Endothelial cell (in vitro differentiated cells): ENCODE measurements at places on chromosomes 4 and X. TPM values are rescaled to one million over a fixed set of nuclear protein-coding genes. Genes with fewer than 3 reads are reported as not detected.

DNA sequence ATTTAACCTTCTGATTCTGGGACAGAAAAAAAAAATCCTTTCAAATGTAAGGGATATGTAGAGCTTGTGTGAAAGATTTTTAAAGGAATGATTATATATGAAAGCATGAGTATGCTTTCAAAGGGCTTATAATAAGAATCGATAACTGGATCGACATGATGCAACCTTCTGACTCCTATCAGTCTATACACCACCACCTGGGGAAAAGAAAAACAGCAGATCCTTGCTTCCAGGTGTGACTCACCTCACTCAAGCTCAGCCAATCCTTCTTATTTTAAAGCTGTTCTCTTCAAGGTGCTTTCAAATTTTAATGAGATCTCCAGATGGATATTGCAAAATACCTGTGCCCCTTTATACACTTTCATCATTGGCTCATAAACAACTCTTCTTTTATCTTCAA is 102.1 kb upstream of the EDNRA start:
- no peak overlapping the region for H3K4me3 ChIP-seq
- H3K27ac ChIP-seq: no peak overlapping the region
- no peaks in the 10 kb centered on the region for H3K36me3 ChIP-seq
- no peak for DNase-seq
- H3K4me1 ChIP-seq: no peaks in the 10 kb centered on the region

GRCh38 chr4:171186700-171187099 is 626.5 kb upstream of the GALNTL6 start:
- no peak overlapping the region for H3K4me3 ChIP-seq
- no peaks in the 10 kb centered on the region for H3K36me3 ChIP-seq
- no peaks in the 10 kb centered on the region for H3K4me1 ChIP-seq
- H3K27ac ChIP-seq: no peak overlapping the region

GRCh38 chr4:179398414-179398813 is 1956.2 kb upstream of the AGA start:
- no peaks in the 10 kb centered on the region for H3K36me3 ChIP-seq
- H3K4me1 ChIP-seq: peaks cover 2% of the 10 kb centered on the region
- no peak overlapping the region for H3K4me3 ChIP-seq
- H3K27ac ChIP-seq: no peak overlapping the region
- DNase-seq: no peak
- no peaks in the 10 kb centered on the region for H3K27me3 ChIP-seq

- peak overlapping the region; percentile 98 for H3K4me3 ChIP-seq
- H3K4me1 ChIP-seq: peaks cover 22% of the 10 kb centered on the region
- H3K27me3 ChIP-seq: peaks cover 10% of the 10 kb centered on the region
- peak overlapping the region; percentile 99 for H3K27ac ChIP-seq
- H3K36me3 ChIP-seq: peaks cover 5% of the 10 kb centered on the region
Measured at GRCh38 chr4:119299260-119299671, 22.7 kb downstream of the FABP2 start.

GRCh38 chr4:1576961-1577821 is 106.9 kb downstream of the FAM53A start:
- H3K4me1 ChIP-seq: peaks cover 5% of the 10 kb centered on the region
- peaks cover 4% of the 10 kb centered on the region for H3K36me3 ChIP-seq
- no peak overlapping the region for H3K4me3 ChIP-seq
- no peak overlapping the region for H3K27ac ChIP-seq

DNA sequence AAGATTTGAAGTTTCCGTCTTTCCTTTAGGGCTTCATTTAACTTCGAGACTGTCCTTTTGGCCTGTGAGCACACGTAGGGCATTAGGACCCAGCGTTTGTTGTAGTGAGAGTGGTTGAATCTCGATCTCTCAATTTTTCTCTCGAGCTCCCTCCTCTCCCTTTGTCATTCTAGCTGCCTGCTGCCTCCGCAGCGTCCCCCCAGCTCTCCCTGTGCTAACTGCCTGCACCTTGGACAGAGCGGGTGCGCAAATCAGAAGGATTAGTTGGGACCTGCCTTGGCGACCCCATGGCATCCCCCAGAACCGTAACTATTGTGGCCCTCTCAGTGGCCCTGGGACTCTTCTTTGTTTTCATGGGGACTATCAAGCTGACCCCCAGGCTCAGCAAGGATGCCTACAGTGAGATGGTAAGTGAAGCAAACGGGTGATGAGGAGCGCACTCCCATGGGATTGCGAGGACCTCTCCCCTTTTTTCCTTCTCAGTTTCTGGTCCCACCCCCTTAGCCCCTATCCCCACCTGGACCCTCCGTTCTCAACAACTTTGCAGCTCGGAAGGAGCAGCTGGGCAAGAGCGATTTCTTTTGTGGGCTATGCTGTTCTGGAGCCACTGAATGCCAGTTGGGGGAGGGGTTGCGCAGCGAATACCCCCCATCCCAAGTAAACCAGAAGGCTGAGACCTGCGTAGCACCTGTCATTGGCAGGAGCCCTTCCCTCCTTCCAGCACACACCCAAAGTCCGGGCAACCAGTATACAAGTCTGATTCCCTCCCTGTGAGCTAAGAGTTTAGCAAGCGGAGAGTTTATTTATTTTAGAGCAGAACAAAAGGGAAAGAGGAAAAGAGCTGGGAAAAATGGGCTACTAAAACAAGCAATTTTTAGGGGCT is at the start of gene TMEM35A:
Gene TMEM35A, plus strand, starts transcription at position 164 of the 883 bp plus-strand sequence. Its CDS starts 124 bp downstream, at position 288.
- DNase-seq: peak; percentile 4
- H3K4me3 ChIP-seq: peak within 1 kb of the TSS; percentile 89
- no peaks in the 10 kb centered on the region for H3K27me3 ChIP-seq
- H3K27ac ChIP-seq: no peak within 1 kb of the TSS
- peaks cover 8% of the 10 kb centered on the region for H3K4me1 ChIP-seq
- H3K36me3 ChIP-seq: no peaks in the 10 kb centered on the region

The VGLL1 gene
- not detected for total RNA-seq

GRCh38 chr4:123246085-123246484 is 150.5 kb upstream of the SPRY1 start:
- no peak overlapping the region for H3K4me3 ChIP-seq
- no peak overlapping the region for H3K27ac ChIP-seq
- H3K36me3 ChIP-seq: no peaks in the 10 kb centered on the region
- DNase-seq: no peak
- no peaks in the 10 kb centered on the region for H3K27me3 ChIP-seq
- peaks cover 5% of the 10 kb centered on the region for H3K4me1 ChIP-seq

The CYBB gene
- total RNA-seq: not detected

DNA sequence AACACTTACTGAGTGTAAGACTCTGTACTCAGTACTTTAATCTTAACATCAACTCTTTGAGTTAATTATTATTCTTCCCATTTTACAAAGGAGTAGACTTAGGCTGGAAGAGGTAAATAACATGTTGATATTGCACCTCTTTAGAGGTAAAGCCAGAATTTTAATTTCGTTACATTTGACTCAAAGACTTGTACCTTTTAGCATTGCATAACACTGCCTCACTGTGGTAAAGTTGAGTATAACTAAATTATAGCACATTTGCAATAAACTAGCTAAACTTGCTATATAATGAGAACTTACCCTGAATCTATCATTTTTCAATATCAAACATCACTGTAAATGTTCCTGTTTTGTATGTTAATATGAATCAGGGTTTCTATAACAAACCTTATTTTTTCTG is 218.5 kb downstream of the PRR32 start:
- H3K4me1 ChIP-seq: no peaks in the 10 kb centered on the region
- no peaks in the 10 kb centered on the region for H3K27me3 ChIP-seq
- H3K4me3 ChIP-seq: no peak overlapping the region
- no peak overlapping the region for H3K27ac ChIP-seq
- DNase-seq: no peak

The TMEM154 gene
- 6.7 TPM for total RNA-seq

DNA sequence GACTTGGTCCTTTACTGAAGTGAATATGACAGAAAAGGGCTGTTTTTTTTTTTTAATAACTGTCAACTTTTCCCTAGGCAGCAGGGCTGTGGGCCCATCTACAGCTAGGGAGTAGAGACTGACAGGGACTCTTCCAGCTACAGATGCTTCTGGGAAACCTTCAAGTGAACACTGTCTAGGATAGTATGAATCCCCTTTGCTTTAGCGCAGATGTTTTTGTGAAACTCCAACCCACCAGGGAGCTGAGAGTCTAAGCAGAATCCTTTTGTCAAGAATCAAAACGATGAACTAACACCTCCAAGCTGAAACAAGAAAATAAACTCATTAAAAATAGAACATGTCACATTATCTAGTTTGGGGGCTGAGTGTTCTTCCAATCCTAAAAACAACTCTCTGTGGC is 219.7 kb upstream of the FGF13 start:
- no peak for DNase-seq
- H3K27me3 ChIP-seq: peaks cover 2% of the 10 kb centered on the region
- H3K4me3 ChIP-seq: no peak overlapping the region
- H3K36me3 ChIP-seq: peaks cover 3% of the 10 kb centered on the region
- no peak overlapping the region for H3K27ac ChIP-seq

DNA sequence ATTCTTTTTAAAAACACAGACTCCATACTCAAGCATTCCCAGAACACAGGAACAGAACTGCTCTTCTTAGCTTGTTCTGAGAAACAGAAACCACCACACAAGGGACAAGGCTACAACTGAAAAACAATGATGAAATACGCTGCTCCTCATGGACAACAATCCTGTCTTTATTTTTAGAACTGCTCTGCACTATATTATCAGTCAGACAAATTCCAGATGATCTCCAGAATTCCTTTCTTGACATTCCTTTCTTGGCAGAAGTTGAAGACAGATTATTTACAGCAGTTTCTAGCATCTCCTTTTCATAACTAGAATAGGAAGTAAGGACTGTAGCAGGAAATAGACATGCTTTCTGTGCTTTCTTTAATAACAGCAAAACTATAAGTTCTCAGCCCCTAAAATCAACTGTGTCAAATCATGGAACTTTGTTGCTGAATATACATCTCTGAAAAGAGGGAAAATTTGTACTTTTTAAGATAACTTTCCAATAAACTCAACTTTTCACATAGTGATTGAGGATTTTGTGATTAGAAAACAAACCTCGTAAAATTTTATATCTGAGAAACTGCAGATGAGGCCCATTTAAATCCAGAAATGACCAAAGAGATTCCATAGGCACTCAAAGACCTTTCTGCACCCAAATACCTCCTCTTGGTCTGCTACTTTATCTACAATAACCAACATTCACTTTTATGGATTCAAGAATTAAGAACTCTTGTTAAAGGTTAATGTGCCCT is 35.9 kb downstream of the ANTXR2 start:
- H3K27me3 ChIP-seq: peaks cover 1% of the 10 kb centered on the region
- peaks cover 34% of the 10 kb centered on the region for H3K36me3 ChIP-seq
- DNase-seq: no peak
- no peak overlapping the region for H3K4me3 ChIP-seq
- peak overlapping the region; percentile 99 for H3K27ac ChIP-seq
- peaks cover 39% of the 10 kb centered on the region for H3K4me1 ChIP-seq

- DNase-seq: no peak
- no peaks in the 10 kb centered on the region for H3K36me3 ChIP-seq
- H3K27me3 ChIP-seq: no peaks in the 10 kb centered on the region
- no peaks in the 10 kb centered on the region for H3K4me1 ChIP-seq
- no peak overlapping the region for H3K4me3 ChIP-seq
Measured at GRCh38 chrX:50967736-50968135, 57.2 kb downstream of the BMP15 start.

DNA sequence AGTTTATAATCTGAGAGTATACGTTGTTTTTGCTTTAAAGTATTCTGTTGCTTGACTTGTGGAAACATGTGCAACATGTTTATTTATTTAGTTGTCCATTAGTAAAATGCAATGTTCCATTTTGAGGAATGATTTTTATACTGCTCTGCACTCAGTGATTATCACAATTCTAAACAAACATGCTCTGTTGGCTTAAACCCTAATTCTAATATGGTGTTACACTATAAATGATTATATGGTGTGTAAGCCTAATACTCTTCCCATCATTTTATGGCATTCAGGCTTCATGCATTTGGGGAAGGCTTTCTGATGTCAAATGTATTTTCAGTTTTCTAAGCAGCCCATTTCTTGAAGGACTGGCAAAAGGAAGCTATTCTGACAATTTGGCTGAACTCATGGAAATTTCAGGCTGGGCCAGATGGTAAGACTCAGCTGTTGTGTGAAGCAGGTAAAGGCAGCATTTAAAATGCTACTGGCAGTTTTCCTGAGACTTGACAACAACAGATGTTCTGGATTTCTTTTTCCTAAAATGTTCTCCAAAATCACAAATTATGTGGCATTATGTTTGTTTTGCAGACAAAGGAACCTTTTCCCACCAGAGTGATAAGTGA is 336.7 kb upstream of the GNPDA2 start:
- no peak for DNase-seq
- H3K4me1 ChIP-seq: no peaks in the 10 kb centered on the region
- no peak overlapping the region for H3K4me3 ChIP-seq
- no peaks in the 10 kb centered on the region for H3K36me3 ChIP-seq
- H3K27ac ChIP-seq: no peak overlapping the region

The GPR82 gene
- total RNA-seq: not detected

- no peaks in the 10 kb centered on the region for H3K4me1 ChIP-seq
- H3K27me3 ChIP-seq: no peaks in the 10 kb centered on the region
- H3K4me3 ChIP-seq: no peak overlapping the region
- no peak overlapping the region for H3K27ac ChIP-seq
- no peak for DNase-seq
Measured at GRCh38 chr4:39621582-39621981, 17.1 kb downstream of the SMIM14 start.

The NLGN4X gene
- 51.3 TPM for total RNA-seq

The SOX3 gene
- 0.49 TPM for total RNA-seq

GRCh38 chr4:146176891-146177290 is 1.4 kb downstream of the LSM6 start:
- peak overlapping the region; percentile 55 for H3K27ac ChIP-seq
- H3K4me1 ChIP-seq: peaks cover 26% of the 10 kb centered on the region
- peaks cover 2% of the 10 kb centered on the region for H3K27me3 ChIP-seq
- no peaks in the 10 kb centered on the region for H3K36me3 ChIP-seq
- DNase-seq: no peak

- DNase-seq: no peak
- no peaks in the 10 kb centered on the region for H3K27me3 ChIP-seq
- H3K36me3 ChIP-seq: no peaks in the 10 kb centered on the region
- H3K4me3 ChIP-seq: no peak overlapping the region
- H3K4me1 ChIP-seq: peaks cover 36% of the 10 kb centered on the region
- peak overlapping the region; percentile 75 for H3K27ac ChIP-seq
Measured at GRCh38 chrX:134525086-134525792, 65.3 kb downstream of the HPRT1 start.

The WAS gene
- 2.7 TPM for total RNA-seq

DNA sequence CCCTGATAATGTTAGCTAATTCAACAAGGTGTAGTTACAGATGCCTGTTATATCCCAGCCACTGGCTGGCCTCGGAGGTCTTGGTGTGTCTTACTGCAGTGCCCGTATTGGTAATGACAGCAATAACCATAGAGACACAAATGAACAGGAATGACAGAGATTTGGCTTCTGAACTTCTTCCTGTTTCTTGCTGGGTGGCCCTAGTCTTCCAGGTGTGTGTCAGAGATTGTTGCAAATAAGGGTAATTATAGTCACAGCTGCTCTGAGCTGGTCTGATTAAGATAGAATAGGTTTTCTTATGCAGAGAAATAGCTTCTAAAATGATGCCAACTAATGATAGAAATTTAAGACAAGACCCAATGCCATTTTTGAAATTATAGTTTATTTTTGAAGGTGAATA is 64.1 kb upstream of the MAD2L1 start:
- H3K27ac ChIP-seq: no peak overlapping the region
- no peak for DNase-seq
- peaks cover 8% of the 10 kb centered on the region for H3K4me1 ChIP-seq
- no peaks in the 10 kb centered on the region for H3K27me3 ChIP-seq
- no peaks in the 10 kb centered on the region for H3K36me3 ChIP-seq

GRCh38 chrX:64427787-64428186 is 32.5 kb upstream of the MTMR8 start:
- no peak for DNase-seq
- no peaks in the 10 kb centered on the region for H3K36me3 ChIP-seq
- H3K4me3 ChIP-seq: no peak overlapping the region
- H3K27me3 ChIP-seq: peaks cover under 1% of the 10 kb centered on the region
- H3K4me1 ChIP-seq: peaks cover 8% of the 10 kb centered on the region
- H3K27ac ChIP-seq: no peak overlapping the region
